ENCODE measurements at places on chromosomes 3 and 15.

DNA sequence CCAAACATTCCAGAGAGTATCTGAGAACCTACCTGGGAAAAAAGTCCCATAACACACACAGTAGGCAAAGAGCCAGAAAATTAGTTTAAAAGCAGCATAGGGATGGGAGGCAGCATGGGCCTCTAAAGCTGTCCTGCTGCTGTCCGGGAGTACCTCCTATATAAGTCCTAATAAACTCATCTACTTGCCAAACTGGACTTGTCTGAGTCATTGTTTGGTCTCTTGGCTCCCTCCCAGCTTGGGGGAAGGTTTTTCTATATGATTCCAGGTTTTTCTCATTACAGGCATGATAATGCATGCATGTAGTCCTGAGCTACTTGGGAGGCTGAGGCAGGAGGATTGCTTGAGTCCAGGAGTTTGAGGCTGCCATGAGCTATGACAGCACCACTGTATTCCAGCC, 17.5 kb upstream of the HACD2 start:
- no peak for DNase-seq

GRCh38 chr3:143120716-143121240, 1.2 kb downstream of the CHST2 start:
- DNase-seq = no peak

DNA sequence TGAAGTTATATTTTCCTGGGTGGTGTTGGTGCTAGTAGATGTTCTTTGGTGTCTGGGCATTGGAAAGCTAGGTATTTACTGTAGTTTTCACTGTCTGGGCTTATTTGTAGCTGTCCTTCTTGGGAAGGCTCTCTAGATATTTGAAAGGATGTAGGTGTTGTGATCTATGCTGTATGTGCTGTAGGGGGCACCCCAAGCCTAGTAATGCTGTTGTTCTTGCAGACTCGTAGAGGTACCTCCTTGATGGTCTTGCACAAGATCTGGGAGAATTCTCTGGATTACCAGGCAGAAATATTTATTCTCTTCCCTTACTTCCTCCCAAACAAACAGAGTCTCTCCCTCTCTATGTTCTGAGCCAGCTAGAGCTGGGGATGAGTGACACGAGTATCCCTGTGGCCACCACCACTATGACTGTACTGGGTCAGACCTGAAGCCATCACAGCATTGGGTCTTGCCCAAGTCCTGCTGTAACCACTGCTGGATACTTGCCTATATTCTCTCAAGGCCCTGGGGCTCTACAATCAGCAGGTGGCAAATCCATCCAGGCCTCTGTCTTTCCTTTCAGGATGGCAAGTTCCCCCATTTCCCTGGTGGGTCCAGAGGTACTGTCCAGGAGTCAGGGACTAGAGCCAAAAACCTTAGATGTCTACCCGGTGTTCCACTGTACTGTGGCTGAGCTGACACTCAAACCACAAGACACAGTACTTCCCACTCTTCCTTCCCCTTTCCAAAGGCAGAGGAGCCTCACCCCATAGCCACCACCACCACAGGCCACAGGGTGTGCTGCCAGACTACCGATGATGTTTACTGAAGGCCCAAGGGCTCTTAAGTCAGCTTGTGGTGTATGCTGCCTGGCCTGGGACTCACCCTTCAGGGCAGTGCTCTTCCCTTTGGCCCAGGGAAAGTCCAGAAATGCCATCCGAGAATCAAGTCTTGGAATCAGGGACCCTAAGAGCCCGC, 195.2 kb upstream of the DPPA4 start:
- peak; percentile 83 for DNase-seq

DNA sequence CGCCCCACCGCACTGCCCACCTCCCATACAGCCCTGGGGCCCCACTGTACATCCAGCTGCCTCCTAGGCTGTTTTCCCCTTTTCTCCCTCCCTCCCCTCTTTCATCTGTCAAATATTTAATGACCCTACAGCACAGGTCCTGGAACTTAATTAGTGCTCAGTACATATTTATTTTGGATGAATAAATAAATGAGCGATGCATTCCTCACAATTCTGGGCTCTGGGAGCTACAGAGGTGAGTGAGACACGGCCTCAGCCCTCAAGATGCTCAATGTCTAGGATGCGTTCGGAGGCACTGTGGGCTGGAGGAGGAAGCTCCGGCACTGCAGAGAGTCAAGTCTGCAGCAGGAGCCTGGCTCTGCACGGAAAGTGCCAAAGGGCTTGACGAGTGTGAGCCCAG, 175.0 kb downstream of the FAM43A start:
- DNase-seq = no peak

DNA sequence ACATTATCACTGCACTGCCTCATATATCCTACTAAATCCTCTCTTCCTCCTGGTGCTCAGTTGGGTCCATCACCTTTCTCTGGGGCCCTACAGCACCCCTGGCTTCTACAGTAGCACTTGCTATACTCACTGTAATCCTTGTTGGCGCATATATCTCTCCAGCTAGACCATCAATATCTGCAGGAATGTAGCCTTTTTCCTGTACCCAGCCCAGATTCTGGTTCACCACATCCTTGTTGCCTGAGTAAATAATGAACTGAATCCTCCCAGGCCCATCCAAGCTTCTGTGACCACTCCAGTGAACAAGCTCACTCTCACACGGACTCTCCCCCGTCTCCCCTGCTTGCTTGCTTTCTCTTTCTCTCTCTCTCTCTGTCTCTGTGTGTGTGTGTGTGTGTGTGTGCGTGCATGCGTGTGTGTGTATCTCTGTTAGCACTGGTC, 62.5 kb upstream of the LIPC start:
- no peak for DNase-seq
